H54 (cell line): ENCODE measurements at places on chromosomes 4 and X.

GRCh38 chr4:80307183-80307735 lies 28.3 kb upstream of the CFAP299 start:
- DNase-seq: no peak

DNA sequence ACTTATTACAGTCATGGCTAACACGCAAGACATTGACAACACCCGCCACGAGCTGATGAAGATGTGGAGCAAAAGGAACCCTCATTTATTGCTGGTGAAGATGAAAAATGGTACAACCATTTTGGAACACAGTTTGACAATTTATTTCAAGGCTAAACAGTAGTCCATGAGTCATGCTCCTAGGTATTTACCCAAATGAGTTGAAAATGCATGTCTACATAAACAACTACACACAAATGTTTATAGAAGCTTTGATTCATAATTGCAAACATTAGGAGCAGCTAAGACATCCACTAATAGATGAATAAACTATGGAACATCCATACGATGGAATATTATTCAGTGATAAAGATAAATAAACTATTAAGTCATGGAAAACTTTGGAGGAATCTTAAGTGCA lies 580.1 kb downstream of the RAPGEF2 start:
- DNase-seq: no peak

DNA sequence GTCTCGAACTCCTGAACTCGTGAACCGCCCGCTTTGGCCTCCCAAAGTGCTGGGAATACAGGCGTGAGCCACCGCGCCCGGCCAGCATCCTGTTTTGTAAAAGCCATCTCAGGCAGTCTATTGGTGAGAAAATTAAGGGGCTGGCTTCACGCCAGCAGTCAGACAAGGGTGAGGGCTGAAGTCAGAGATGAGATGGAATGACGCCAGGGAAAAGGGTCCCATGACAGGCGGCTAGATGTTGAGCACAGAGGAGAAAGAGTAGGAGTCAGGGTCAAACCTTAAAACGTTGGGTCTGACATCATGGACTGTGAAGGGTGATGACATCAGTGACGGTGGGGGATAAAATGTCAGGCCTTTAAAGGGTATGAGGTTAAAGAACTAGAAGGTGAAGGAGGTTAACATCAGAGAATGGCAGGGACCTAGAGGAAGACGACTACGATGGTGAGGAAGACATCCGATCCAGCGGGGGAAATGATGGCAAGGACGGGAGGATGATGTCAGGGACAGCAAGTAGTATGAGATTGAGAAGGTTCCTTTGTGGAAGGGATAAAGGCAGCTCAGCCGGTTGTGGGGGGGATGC lies 504 bp upstream of the RBM3 start:
- no peak for DNase-seq

DNA sequence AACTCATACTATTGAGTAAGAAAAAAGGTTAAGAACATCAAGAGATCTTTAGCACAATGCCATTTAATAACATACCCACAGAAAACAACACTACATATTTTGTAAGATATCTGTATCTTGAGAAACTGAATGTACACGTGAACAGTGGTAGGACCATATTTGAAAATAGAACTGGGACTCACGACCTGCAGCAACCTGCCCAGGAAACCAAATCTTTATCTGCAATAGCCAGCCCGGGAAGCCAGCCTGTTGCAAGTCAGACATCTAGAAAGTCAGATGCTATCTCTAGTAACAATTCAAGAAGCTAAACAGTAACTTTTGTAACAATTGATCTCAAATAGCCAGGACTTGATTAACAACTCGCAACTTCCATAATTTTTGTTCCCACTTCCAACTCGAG lies 52.6 kb upstream of the SOD3 start:
- DNase-seq: no peak

GRCh38 chr4:11895766-11896165 lies 467.1 kb upstream of the HS3ST1 start:
- DNase-seq: no peak

DNA sequence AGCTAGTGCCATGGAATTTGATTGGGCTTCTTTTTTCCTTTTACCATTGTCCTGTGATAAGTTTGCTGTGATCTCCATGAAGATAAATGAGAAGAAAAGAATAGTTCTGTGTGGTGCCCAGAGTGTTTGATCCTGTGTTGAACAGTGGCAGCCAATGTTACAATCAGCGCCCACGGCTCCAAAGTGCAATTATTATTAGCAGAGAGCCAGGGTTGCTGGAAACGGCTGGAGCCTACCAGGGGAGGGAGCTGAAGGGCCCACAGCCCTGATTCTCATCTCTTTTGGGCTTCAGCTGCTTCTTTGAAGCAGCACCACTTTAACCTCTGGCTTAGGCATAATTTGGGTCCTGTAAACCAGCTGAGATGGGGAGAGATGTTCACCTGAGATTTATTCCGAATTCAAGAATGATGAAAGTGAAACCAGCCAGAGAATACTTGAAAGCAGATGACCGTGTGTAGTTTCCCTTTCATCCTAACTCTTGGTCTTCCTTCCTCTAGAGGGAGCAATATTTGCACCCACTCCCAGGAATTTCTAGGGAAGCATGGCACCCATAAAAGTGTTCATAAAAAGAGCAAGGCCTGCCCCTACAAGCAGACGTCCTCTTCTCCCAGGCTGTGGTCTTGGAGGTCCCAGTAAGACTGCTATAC lies 298.3 kb downstream of the EVC2 start:
- DNase-seq: no peak

- no peak for DNase-seq
Observed at GRCh38 chr4:163913571-163913970, 419.1 kb downstream of the TMA16 start.

DNA sequence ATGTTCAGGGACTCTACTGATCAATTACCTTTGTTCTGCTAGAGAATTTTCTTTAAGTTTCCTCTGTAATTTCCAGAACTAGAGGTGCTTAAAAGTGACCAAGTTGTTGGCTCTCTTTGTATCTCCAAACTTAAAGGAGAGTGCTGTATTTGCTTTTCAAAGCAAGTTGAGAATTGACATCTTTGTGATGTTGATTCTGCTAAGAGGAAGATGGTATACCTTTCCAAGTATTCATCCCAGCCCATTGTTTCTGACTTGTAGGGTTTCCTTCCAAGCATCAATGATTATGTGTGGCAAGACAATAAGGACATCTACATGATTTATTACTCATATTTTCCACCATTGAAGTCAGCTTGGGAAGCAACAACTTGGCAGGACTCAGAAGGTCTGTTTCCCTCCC lies 190.6 kb downstream of the GC start:
- DNase-seq: no peak

GRCh38 chr4:625631-626161 lies 323 bp downstream of the PDE6B start:
- no peak for DNase-seq

DNA sequence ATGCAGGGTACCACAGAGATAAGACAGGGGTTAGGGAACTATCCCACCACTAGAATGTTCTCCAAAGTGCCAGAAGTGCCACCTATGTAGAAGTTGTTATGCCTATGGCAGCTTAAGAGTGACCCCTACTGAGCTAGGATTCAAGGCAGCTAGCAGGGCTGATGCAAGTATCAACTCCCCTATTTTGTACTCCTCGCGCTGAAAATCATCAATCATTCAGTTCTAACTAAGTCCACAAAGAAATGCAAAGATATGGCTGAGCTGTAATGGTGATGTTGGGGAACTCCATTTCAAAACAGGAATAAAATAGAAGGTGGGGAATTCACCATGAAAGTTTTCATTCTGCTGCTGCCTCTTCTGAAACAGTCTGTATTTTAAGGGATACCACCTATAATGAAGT lies 13.8 kb downstream of the ACSL4 start:
- no peak for DNase-seq

DNA sequence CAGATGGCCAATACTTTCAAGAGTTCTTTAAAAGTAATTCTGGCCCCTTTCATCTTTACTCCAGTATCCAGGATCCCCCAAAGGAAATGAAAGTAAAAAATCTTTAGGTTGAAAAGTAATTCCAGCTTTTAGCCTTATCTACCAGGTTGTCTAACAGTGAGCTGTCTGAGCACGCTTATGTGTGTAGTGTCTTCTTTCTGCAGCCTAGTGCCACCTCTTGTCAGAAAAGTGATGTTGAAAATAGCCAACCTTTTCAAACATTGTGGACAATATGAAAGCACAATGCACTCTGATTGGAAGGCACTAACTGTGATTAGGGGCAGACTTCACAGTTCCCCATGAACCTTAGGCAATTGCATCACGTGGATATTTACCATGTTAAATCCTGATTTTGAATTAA lies 92.1 kb downstream of the RELL1 start:
- no peak for DNase-seq

GRCh38 chr4:147526272-147526654 lies 45.4 kb downstream of the EDNRA start:
- DNase-seq: no peak

DNA sequence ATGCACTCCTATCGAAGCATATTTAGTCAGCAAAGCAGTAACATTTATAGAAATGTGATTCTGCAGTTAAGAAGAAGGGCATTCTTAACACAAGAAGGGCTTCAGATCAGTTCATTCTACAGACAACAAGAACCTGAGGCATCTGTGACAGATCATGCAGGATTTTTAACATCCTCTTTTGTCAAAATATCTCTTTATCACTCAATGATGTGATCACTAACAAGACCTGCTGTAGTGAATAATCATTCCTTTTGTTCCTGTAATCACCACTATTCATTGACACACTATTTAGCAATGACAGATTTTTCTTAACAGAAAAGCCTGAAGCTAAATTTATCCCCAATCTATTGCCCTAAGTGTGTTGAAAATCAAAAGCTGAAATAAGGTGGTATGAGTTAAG lies 47.8 kb upstream of the ARHGAP24 start:
- no peak for DNase-seq

DNA sequence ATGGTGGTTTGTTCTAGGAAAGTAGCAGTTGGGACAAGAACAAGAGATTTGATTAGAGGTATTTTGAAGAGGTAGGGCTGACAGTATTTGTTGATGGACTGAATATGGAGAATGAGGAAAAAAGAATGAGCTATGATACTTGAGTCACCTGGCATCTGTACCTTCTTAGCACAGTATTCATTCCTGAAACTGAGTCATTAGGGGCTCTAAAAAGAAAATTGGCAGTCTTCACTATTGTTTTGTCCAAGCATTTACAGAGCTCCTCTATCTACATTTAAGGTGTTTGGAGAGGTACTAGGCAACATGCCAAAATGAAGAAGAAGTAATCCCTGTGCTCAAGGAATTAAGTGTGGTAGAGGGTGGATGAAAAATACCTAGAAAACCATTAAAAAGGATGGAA lies 165.8 kb downstream of the SHROOM4 start:
- DNase-seq: no peak

DNA sequence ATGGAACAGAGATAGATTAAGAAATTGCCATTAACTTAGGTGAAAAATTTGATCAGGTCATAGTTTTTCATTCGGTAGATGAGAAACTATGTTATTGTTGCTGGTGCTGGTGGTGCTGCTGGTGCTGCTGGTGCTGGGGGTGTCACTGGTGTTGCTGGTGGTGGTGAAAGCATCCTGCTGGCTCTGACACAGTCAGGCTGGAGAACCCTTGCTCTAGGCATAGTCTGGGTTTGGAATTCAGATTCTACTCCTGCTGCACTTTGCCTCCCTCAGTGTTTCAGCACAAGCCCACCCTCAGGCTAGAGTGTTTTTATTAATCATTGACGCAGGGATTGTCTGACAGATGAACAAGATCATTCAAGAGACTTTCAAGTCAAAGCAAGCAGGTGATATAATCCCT lies 80.2 kb downstream of the USP46 start:
- no peak for DNase-seq

DNA sequence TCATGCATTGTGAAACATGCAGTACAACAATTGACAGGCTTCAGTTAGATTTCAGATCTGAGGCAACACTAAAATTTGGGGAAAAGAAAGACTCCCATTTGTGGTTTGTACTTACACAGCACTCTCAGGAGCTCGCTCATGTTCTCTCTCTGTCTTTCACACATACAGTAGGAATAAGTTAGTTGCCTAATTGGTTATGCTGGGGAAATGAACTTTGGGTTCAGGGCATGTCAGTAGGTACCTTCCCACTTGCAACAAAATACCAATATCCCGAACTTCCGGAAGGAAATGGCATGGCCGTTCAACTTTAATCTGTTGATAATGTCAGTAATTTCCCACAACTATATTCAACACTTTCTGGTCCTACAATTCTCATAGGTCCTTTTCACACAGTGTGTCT lies 218.4 kb downstream of the RELL1 start:
- no peak for DNase-seq

GRCh38 chr4:117770269-117771102 lies 263.8 kb upstream of the NDST3 start:
- no peak for DNase-seq

GRCh38 chrX:44305921-44306320 lies 37.6 kb downstream of the EFHC2 start:
- no peak for DNase-seq

DNA sequence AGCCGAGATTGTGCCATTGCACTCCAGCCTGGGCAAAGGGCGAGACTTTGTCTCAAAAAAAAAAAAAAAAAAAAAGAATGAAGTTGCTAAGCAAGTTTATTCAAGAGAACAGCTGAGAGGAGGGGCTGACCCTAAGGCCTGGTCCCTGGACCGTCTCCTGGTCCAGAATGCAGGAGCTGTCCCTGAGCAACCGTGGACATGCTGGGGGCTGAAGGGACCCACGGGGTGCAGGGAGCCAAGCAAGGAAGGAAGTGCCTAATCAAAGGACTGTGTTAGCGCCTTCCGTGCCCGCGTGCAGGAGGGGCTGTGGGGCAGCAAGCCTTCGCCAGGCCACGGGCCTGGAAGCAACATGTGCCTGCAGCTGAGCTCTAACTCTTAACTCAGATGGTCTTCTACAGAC lies 39.1 kb upstream of the CDKN2AIP start:
- DNase-seq: no peak

DNA sequence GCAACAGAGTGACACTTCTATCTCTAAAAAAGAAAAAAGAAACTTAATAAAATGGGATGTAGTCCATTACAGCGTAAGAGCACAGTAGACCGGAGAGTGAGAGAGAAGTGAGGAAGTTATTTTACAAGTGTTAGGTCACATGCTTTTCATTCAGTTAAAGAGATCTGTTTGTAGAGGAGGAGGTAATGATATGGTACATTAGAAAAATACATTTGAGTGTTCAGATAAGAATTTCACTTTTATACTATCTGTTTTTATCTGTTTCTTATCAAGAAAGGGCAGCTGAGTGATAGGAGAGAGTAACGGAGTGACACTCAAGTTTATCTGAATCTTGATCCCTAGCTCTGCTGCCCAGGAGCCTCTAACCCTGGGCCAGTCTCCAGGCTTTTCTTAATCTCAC lies 38.9 kb downstream of the FNIP2 start:
- no peak for DNase-seq

- no peak for DNase-seq
Observed at GRCh38 chrX:12672367-12673106, 118.7 kb upstream of the PRPS2 start.
